Cardiac muscle cell (in vitro differentiated cells and primary cell): ENCODE measurements at places on chromosomes 3 and 15.

GRCh38 chr3:39189959-39190269 lies 2.5 kb downstream of the XIRP1 start:
- no peaks in the 10 kb centered on the region for H3K27me3 ChIP-seq
- DNase-seq = peak; percentile 83
- peaks cover 23% of the 10 kb centered on the region for H3K4me1 ChIP-seq
- H3K27ac ChIP-seq = peak overlapping the region; percentile 99
- H3K4me3 ChIP-seq = peak overlapping the region; percentile 61
- H3K36me3 ChIP-seq = peaks cover 44% of the 10 kb centered on the region

DNA sequence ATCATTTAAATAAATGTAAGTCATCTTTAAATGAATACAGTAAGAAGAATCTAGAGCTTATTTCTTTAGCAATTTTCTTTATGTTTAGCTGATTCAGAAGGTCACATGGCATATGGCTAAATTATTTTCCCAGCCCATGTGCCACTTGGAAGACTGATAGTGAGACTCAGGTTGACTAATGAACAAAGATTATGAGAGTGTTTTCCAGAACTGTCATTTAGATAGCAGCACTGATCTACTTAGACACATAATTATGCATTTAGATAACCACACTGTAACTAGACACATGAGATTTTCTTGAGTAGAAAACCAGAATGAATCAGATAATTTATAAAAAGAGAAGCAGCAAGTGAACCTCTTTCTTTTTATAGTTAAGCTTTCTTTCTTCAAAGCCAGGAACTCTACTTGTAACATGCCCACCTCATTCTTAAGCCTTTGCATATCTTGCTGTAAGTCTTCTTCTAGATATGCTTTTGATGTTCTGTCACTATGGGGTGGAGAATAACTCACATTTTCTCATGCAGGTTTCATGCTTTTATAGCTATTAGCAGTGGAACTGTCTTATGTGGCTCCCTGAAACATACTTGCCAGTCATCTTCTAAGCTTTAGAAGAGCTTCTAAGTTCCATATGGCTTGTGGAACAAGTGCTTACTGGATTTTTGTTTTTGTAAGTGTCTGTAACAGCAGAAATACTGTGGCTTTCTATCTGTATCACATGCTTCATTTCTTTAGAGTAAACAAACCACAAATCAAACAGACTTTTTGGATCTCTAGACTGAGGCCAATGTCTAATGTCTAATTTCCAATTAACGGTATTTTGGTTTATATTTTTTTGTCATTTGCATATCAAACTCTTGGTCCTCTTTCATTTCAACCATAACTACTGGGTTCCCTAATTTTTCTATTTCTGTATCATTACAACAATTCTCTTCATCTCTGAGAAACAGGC lies 101.4 kb downstream of the LMLN start:
- no peak overlapping the region for H3K27ac ChIP-seq
- no peak overlapping the region for H3K4me3 ChIP-seq
- peaks cover 48% of the 10 kb centered on the region for H3K27me3 ChIP-seq
- no peaks in the 10 kb centered on the region for H3K4me1 ChIP-seq
- DNase-seq = no peak

DNA sequence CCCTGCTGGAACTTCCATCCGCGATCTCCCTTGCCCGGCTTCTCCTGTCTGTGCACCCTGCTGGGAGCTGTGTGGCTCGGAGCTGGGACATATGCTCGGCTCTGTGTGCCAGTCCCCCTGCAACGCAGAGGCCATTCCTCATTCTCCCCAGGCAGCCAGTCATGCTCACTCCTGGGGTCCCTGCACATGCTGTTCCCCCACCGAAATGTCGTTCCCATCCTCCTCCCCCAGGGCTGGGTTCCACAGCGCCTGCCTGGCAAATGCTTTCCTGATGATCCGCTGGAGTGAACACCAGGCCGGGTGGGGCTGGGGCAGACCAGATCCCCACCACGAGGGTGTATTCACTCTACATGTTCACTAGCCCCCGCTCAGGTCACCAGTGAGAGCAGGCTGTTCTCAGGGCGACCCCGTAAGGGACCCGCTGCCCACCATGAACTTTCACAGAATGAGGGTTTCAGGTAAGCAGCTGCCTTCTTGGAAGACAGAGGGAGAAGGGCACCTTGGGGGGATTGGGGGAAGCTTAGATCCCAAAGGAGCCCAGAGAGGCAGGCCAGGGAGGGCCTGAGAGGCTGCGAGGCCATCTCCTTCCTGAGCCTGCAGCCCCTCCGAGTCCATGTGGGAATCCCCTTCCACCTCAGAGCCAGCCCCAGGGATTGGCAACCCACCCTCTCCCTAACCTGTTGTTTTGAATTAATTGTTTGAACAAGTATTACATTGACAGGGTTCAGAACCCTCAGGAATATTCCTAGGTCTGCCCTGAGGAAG lies 88.7 kb upstream of the IQSEC1 start:
- no peaks in the 10 kb centered on the region for H3K36me3 ChIP-seq
- DNase-seq = no peak
- H3K4me1 ChIP-seq = no peaks in the 10 kb centered on the region
- no peak overlapping the region for H3K4me3 ChIP-seq

- H3K4me1 ChIP-seq = no peaks in the 10 kb centered on the region
- no peak for DNase-seq
- H3K36me3 ChIP-seq = peaks cover 29% of the 10 kb centered on the region
- H3K27me3 ChIP-seq = no peaks in the 10 kb centered on the region
- no peak overlapping the region for H3K4me3 ChIP-seq
- no peak overlapping the region for H3K27ac ChIP-seq
Measured at GRCh38 chr15:41464889-41465580, 28.6 kb upstream of the ITPKA start.

DNA sequence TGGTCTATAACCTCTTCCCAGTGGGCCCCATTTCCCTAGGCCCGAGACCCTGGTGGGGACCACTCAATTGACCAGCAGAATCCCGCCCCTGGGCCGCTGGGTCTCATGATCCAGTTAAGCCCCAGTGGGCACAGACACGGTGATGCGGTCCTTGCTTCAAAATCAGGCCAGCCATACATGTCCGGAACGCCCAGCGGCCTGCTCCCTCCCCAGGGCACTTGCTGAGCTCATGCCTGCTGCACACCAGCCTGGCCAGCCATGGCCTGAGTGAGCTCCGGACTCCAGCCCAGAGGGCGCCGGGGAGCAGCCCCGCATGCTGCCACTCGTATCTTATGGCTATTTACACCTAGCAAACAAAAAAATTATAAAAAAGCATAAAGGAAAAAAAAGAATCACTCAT lies 34.4 kb upstream of the IQSEC1 start:
- no peak overlapping the region for H3K27ac ChIP-seq
- DNase-seq = no peak
- no peaks in the 10 kb centered on the region for H3K4me1 ChIP-seq
- no peaks in the 10 kb centered on the region for H3K36me3 ChIP-seq

GRCh38 chr15:27783678-27784077 lies 315.4 kb downstream of the OCA2 start:
- no peak overlapping the region for H3K4me3 ChIP-seq
- H3K4me1 ChIP-seq = no peaks in the 10 kb centered on the region
- DNase-seq = no peak
- H3K36me3 ChIP-seq = no peaks in the 10 kb centered on the region
- H3K27me3 ChIP-seq = no peaks in the 10 kb centered on the region

DNA sequence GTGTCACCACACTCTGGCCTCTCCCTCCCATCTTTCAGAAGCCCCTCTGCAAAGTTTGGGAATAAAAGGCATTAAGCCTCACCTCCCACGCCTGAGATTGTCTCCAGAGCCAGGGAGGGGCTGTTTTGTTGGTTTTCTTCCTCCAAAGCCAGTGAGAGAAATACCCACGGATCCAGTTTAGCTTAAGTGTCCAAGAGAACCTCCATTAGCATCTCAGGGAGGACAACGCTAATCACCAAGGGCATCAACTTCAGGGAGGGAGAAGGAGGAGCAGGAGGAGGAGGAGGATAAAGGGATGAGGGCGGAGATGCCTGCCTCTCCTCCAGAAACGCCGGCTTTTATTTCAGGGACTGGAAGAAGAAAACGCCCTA lies 101.6 kb downstream of the SRGAP3 start:
- H3K27ac ChIP-seq = no peak overlapping the region
- no peak overlapping the region for H3K4me3 ChIP-seq
- H3K36me3 ChIP-seq = no peaks in the 10 kb centered on the region
- no peak for DNase-seq
- no peaks in the 10 kb centered on the region for H3K27me3 ChIP-seq

- no peak overlapping the region for H3K4me3 ChIP-seq
- peaks cover 3% of the 10 kb centered on the region for H3K4me1 ChIP-seq
- no peaks in the 10 kb centered on the region for H3K27me3 ChIP-seq
- no peak for DNase-seq
- no peaks in the 10 kb centered on the region for H3K36me3 ChIP-seq
Measured at GRCh38 chr3:196611761-196612483, 27.6 kb upstream of the NRROS start.

DNA sequence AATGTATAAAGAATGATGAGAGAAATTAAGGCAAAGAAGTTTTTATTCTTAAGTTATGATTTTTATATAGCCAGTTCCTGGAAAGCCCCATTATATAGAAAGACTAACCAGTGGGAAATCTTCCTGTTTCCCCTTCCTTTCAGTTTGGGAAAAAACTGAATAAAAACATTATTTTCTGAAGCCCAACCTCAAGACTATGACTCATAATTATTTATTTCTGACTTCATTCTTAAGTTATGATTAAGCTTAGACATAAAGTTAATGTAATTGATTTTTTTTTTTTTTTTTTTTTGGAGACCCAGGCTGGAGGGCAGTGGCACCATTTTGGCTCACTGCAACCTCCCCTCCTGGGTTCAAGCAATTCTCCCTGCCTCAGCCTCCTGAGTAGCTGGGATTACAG lies 55.8 kb downstream of the TRPC1 start:
- no peaks in the 10 kb centered on the region for H3K4me1 ChIP-seq
- no peak overlapping the region for H3K27ac ChIP-seq
- no peaks in the 10 kb centered on the region for H3K27me3 ChIP-seq
- peaks cover 3% of the 10 kb centered on the region for H3K36me3 ChIP-seq

GRCh38 chr3:38541806-38542205 lies 45.7 kb downstream of the EXOG start:
- H3K4me3 ChIP-seq = no peak overlapping the region
- H3K36me3 ChIP-seq = no peaks in the 10 kb centered on the region
- peaks cover 22% of the 10 kb centered on the region for H3K27me3 ChIP-seq

GRCh38 chr3:82114589-82114988 lies 353.1 kb upstream of the GBE1 start:
- H3K4me1 ChIP-seq = no peaks in the 10 kb centered on the region
- no peaks in the 10 kb centered on the region for H3K36me3 ChIP-seq
- H3K27ac ChIP-seq = no peak overlapping the region
- no peak for DNase-seq

- no peak overlapping the region for H3K4me3 ChIP-seq
- H3K27me3 ChIP-seq = no peaks in the 10 kb centered on the region
- no peak overlapping the region for H3K27ac ChIP-seq
- no peaks in the 10 kb centered on the region for H3K36me3 ChIP-seq
- peaks cover 5% of the 10 kb centered on the region for H3K4me1 ChIP-seq
Measured at GRCh38 chr3:157810924-157811718, 295.1 kb downstream of the SHOX2 start.

DNA sequence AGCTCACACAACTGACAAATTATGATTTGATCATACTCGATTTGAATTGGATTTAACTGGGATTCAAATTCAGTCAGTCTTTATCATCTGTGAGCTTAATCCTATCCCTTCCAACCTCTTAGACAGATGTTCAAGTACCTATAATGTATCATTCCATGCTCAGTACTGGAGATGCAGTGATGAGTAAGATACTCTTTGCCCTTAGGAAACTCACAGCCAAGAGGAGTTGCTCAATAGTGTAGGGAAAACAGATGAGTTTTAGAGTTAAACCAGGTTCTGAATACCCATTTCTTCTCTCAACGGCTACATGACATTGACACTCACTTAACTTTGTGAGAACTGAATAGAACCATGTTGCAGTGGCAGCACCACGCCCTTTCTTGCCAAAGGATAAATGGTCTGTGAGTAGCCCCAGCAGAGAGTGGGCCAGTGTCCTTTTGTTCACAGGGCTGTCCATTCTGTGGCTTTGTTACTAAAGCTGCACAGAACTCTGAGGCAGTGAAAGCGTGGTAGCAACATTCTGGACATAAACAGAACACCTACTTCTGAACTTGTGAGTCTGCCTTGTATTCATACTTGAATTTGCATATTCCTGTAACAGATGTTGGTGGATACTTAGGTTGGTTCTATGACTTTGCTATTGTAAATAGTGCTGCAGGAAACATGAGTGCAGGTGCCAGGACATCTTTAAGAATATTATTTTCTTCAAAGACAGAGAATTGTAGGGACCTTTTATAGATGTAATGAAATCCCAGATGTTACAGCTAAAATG lies 91.6 kb downstream of the RASA2 start:
- H3K4me3 ChIP-seq = no peak overlapping the region
- H3K36me3 ChIP-seq = peaks cover 26% of the 10 kb centered on the region
- peak overlapping the region; percentile 49 for H3K27ac ChIP-seq
- H3K27me3 ChIP-seq = no peaks in the 10 kb centered on the region
- no peak for DNase-seq

DNA sequence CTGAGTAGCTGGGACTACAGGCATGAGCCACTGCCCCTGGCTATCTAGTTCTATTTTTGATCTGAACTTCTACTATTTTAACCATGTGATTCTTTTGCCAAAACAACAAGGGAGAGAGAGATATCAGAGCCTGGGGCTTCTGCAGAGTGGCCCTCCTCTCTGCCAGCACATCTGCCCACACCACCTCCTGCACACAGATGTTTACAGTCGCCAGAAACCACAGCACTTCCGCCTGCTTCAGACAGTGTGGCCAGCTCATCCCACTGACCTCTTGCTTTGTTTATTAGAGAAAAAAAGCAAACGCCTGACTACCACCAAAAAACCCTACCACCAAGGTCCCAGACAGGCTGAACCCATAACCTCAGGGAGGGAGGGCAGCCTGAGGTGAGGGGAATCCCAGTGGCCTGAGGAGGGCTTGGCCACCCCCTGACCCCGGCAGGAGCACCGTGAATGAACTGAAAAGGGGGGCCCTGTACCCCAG lies 85.9 kb upstream of the ABHD2 start:
- no peaks in the 10 kb centered on the region for H3K36me3 ChIP-seq
- peak overlapping the region; percentile 83 for H3K27ac ChIP-seq
- peak; percentile 87 for DNase-seq
- H3K27me3 ChIP-seq = no peaks in the 10 kb centered on the region
- peaks cover 16% of the 10 kb centered on the region for H3K4me1 ChIP-seq
- H3K4me3 ChIP-seq = no peak overlapping the region

GRCh38 chr3:184496933-184497332 lies 64.7 kb upstream of the EPHB3 start:
- H3K4me3 ChIP-seq = no peak overlapping the region
- H3K27ac ChIP-seq = no peak overlapping the region
- DNase-seq = no peak
- H3K4me1 ChIP-seq = no peaks in the 10 kb centered on the region

GRCh38 chr3:140288595-140288994 lies 353.6 kb downstream of the CLSTN2 start:
- no peak overlapping the region for H3K27ac ChIP-seq
- no peak for DNase-seq
- H3K4me3 ChIP-seq = no peak overlapping the region
- no peaks in the 10 kb centered on the region for H3K4me1 ChIP-seq

- no peak overlapping the region for H3K27ac ChIP-seq
- DNase-seq = no peak
Measured at GRCh38 chr3:149214702-149215101, 6.9 kb downstream of the CP start.

GRCh38 chr3:194592798-194593752 lies 40.1 kb downstream of the TMEM44 start:
- DNase-seq = peak; percentile 99
- H3K36me3 ChIP-seq = no peaks in the 10 kb centered on the region
- H3K4me3 ChIP-seq = no peak overlapping the region
- H3K27me3 ChIP-seq = no peaks in the 10 kb centered on the region
- H3K27ac ChIP-seq = no peak overlapping the region
